ENCODE measurements at places on chromosomes 3 and 15.

DNA sequence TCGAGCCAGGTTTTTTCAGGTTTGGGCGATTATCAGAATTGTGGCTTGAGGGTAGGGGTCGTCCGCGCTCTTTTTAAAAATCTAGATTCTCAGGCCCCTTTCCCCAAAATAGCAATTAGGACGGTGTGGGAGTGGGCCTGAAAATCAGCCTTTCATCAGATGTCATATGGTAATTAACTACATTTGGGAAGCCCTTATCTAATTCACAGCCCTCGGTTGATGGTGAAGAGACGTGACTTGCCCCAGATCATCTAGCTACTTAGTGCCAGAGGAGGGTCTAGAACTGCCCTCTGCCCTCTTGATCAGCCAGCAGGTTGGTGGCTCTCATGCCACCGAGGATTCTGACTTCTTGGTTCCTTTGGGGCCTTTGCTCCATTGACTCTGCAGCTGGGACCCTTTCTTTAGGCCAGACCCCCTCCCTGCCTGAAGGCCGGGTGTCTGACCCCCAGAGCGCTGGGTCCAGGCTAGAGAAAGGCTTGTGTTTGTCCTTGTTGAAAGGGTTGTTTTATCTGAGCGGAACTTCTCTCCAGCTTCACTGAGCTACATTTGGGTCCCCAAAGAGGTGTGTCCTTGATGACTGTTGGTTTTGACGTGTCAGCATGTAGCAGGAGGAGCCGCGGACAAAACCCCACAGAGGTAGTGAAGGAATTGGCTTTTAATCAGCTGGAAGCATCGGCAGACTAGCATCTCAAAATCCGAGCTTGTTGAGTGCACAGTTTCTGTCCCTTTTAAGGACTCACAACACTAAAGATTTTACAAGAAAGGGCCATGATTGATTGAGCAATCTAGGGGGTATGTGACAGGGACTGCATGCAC, 857 bp downstream of the AEN start:
- peak; percentile 85 for DNase-seq

GRCh38 chr3:145696011-145696410, 465.0 kb downstream of the PLOD2 start:
- no peak for DNase-seq

DNA sequence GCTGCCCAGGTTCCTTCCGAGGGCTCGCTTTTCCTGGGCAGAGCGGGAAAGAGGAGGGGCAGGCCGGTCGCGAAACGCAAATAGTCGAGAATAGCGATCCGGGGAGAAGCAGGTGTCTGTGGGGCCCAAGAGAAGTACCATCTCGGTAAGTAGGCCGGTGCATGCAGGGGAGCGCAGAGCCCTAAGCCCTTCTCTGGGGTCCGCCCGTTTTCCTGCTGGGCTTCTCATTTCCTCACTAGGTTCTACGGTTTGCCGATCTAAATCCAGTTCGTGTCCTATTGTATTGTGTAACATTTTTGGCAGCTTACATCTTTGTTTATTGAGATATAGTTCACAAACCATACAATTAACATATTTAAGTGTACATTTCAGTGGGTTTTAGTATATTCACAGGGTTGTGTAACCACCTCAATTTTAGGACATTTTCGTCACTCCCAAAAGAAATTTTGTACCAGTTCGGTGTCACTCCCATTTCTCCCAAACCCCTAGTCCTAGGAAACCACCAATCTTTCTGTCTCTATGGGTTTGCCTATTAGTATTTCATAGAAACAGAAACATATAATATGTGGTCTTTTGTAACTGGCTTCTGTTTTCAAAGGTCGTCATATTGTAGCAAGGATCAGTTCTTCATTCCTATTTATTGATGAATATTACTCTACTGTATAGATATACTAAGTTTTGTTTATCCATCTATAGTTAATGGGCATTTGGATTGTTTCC, 6.8 kb upstream of the TRIM69 start:
- DNase-seq: peak; percentile 26

DNA sequence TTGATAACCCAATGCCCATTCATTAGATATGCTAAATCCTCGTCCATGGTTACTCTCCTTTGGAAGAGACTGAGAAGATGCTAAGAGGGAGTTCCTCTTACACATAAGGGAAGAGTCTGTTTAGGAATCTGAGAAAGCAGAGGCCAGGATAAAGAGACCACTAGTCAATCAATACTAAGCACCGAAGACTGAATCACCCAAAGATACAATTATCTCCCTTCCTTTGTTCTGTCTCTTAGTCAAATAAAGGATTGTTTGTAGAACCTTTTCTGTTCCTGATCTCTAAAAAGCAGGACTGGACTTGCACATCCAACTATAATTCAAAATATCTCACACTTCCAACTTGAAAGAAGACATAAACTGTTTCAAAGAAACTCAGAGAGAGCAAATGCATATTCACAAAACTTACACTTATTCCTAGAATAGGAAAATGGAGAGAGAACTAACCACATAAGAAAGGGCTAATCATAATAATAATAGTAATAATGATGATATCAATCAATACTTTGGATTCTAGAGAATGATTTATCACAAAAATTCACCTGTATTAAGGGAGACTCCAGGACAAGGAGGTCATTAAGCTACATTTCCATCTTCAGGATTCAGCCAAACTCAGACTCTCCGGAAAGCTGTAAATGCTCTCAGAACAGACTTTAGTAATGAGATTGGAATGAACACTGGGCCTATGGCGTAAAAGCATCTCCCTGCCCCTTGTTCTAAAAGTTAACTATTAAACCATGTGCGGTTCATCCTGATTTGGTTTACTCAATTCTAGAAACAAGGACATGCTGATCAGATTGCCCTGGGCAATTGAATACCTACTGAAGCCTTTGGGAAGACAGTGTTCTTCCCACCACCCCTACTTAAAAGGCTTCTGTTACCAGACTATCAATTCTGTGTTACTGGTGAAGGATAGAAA, 401.5 kb downstream of the ZBTB20 start:
- no peak for DNase-seq

- DNase-seq: no peak
Measured at GRCh38 chr15:61634837-61635236, 405.7 kb upstream of the RORA start.

GRCh38 chr3:172061724-172062184, 22.4 kb downstream of the FNDC3B start:
- peak; percentile 42 for DNase-seq

GRCh38 chr15:60912984-60913697, 316.0 kb downstream of the RORA start:
- DNase-seq: no peak

DNA sequence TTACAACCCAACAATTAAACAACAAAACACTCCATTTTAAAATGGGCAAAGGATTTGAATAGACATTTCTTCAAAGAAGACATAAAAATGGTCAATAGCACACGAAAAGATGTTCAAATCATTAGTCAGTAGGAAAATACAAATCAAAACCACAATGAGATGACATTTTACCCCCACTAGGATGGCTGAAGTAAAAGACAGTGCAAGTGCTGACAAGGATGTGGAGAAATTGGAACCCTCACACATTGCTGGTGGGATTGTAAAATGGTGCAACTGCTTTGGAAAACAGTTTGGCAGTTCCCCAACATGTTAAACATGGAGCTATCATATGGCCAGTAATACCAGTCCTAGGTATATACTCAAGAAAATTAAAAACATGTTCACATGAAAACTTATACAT, 11.6 kb downstream of the GALNT15 start:
- no peak for DNase-seq

- DNase-seq: no peak
Measured at GRCh38 chr15:56965231-56966013, 47.0 kb downstream of the TCF12 start.

DNA sequence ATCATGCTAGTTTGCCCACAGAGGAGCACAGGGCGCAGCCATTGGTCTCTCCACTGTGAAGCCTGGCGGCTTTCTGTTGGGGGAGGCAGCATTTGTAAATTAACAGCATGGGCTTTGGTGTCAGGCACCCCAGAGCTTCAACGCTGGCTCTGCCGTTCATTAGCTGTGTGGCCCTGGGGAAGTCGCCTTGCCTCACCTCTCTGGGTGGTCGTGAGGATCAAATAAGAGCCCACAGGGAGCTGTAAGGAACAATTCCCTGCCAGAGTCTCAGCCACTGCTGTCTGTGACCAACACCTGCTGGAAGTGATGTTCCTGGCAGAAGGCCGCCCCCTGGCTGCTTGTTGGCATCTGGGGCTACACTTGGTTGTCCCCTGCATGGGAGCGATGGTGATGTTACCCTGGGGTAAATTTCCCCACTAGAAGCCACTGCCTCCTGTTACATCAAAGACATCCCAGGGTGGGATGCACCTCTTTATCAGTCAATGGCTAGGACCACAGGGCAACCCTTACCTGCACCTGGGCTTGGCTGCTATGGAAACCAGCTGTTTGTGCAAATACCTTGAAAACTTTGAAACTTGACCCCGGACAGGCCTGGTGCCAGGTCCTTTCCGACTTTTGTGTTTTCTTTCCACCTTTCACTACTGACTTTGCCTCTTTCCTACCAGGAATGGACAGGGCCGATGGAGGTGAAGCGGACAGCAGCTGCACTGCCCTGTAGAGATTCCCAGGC, 36.9 kb downstream of the DNASE1L3 start:
- DNase-seq: peak; percentile 81

DNA sequence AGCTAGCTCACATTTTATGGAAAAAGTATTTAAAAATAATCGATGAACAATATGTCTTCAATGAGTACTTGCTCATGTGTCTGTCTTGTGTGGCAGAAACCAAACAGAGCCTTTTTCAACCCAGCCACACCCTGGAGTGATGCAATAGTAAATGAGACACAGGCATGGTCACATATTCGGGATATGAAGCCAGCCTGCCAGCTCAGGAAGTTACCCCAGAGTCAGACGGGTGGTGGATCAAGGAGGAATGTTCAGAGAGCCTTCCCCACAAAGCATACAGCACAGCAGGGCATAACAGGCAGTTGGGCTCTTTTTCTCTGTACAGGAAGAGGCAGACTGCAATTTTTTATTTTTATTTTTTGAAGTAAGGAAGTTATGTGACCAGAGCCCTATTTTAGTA, 27.3 kb downstream of the LARP6 start:
- DNase-seq: peak; percentile 27

GRCh38 chr3:113968986-113969385, 21.2 kb downstream of the ZDHHC23 start:
- DNase-seq: no peak

GRCh38 chr3:66004244-66004643, 34.5 kb downstream of the MAGI1 start:
- no peak for DNase-seq

GRCh38 chr3:129326138-129326537, 47.5 kb downstream of the HMCES start:
- no peak for DNase-seq

GRCh38 chr15:82751308-82751707, 41.6 kb upstream of the AP3B2 start:
- peak; percentile 43 for DNase-seq

GRCh38 chr3:52773361-52774065, 2.8 kb upstream of the NEK4 start:
- DNase-seq: no peak

DNA sequence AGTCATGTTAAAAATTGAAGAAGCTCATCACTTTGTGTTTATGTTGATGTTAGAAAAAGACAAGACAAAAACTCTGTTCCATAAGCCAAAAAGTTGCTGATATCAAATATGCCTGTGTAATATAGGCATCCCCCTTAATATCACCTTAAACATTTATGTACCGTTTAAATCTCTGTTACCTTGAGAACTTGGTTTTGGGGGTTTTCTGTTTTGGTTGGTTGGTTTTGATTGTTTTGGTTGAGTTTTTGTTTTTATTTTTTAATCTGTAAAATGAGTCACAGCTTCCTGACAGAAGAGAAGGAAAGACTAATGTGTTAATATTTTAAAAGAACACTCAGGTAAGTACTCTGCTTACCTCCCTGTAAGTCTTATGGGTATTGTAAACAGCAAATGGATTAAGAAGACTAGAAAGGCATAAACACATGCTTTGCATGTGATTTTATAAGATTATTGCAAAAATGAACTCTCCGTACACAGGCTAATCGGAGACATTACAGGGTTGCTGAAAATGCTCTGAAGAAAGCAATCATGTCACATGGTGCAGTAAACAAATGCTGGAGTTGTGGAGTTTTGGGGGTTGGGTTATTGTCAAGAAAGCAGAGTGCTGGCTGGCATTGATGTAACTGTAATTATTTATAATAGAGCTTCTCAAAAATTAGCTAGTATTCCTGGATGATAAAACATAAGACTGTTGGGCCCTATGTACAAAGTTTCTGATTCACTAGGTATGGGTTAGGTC, 69.5 kb upstream of the MBNL1 start:
- DNase-seq: peak; percentile 75

DNA sequence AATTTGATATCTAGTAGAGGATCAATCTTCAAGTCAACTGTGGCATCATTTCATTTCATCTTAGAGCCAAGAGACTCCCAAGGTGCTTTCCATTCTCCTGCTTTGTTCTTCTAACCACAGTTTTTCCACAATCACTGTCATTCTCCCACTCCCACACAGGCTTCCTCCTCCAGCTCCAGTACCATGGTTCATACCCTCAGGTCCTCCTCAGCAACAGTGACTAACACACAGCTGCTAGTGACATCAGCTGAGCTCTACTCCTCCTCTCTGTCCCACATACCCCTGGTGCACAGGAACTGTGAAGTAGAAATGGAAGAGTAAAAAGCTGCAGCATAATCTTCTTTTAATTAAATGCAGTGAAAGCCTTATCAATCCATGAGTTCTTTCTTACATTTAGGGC, 200.2 kb upstream of the DPH6 start:
- DNase-seq: no peak

DNA sequence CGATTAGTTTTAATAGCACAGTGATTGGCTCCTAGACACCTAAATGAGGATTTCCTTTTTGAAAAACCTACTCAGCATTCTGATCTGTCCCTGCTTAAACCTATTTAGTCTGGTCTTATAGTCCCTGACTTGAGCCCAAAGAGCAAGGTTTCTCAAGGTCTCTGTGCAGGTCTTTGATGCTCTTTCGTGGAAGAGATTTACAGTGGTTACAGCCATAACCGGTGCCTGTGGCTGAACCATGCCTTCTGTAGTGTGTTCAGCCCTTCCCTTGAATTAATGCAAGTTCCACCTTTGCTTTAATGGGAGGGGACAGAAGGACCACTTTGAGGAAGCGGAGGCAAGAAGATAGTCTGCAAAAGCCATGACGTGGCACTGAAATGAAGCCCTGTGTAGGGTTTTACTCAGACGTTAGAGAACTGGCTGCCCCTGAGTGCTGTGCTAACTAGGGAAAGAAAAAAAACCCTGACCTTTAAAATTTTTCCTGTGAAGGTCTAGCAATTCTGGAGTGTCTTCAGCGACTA, 43.0 kb downstream of the ZBTB38 start:
- peak; percentile 32 for DNase-seq

- DNase-seq: no peak
Measured at GRCh38 chr3:9238721-9239295, 10.6 kb downstream of the SRGAP3 start.

- DNase-seq: no peak
Measured at GRCh38 chr3:149638228-149639092, 19.4 kb downstream of the WWTR1 start.

GRCh38 chr3:181886676-181887075, 175.0 kb downstream of the SOX2 start:
- DNase-seq: no peak

GRCh38 chr3:182410051-182410450, 383.3 kb upstream of the ATP11B start:
- no peak for DNase-seq

- peak; percentile 82 for DNase-seq
Measured at GRCh38 chr3:152524198-152525140, 255.7 kb downstream of the MBNL1 start.
